Stimulated activated CD4-positive, alpha-beta T cell treated with anti-CD3 and anti-CD28 coated beads, Interleukin-2, amount 100 ng/mL, for 24 hours (primary cell): ENCODE measurements at places on chromosomes 12 and 14.

- DNase-seq, result no peak
These were observed 4.9 kb upstream of the NUDT14 start for GRCh38 chr14:105185973-105186372.

DNA sequence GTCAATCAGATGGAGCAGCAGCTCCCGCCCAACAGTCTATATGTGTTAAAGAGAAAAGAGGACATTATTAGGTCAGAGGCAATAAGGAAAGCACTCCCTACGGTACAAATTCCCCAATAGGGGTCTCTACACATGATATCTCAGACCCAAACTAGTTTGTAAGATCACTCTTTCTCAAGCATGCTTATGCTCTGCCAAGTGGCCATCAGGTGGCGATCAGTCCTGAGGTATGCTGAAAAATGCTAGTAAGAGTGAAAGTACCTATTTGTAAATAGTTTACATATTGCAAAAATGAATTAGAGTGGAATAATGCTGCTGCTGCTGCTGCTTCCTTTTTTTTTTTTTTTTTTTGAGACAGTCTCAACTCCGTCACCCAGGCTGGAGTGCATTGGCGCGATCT is 61.0 kb downstream of the CPM start:
- DNase-seq, result peak; percentile 14

DNA sequence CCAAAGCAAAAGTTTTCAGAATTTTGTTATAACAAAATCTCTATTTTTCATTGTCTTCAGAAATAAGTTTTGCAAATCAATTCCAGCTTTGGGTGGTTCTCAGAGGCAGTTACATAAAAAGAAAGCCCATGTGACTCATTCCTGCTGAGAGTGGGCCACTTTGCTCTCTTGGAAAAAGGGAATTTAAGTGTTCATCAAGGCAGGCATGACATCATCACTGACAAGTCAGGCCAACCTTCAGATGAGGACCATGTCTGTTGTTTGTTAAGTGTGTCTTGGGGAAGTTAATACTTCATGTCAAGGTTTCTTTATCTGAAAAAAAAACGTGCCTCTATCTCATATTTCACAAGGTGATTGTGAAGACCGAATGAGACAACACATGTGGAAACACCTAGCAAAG is 519.8 kb upstream of the TMPO start:
- no peak for DNase-seq

DNA sequence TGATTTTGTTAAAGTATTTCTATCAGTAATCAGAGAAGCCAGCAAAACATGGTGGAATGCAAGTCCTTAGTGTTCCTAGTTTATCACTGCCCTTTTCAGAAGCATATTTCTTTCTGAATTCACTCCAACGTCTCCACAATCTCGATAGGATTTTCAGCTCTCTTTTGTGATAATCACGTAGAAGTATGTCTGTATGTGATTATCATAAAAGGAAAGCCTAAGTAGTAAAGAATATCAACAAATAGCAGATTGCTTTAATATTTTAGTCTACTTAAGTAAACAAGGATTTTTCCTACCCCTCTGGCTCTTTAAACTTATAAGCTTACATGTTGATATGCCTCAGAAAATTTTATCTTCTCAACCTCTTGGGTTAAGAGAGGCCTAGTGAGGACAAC is 147.4 kb upstream of the NUDT4 start:
- DNase-seq, result no peak

DNA sequence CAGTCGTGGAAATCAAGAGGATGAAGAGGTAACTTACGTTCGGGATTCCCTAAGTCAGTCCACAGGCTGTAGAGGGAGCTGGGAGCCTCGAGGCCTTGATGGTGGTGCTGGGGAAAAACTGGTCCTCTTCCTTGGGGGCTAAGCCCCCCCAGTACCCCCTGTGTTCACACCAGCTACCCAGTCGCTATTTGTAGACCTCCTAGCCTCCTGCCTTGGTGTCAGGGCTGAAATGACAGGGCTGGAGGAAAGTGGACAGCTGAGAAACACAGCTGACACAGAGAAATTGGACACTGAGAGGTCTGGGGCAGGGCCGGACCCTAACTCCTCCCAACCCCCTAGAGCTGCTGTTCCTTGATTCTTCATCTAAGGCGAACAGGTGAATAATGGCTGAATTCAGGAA is at the start of gene STAC3:
Gene STAC3 (minus strand): TSS at position 232 of the 400 bp plus-strand sequence. CDS start 1,551 bp downstream, outside the sequence.
- no peak for DNase-seq

GRCh38 chr14:102993523-102993922 is 63.8 kb downstream of the CDC42BPB start:
- no peak for DNase-seq

DNA sequence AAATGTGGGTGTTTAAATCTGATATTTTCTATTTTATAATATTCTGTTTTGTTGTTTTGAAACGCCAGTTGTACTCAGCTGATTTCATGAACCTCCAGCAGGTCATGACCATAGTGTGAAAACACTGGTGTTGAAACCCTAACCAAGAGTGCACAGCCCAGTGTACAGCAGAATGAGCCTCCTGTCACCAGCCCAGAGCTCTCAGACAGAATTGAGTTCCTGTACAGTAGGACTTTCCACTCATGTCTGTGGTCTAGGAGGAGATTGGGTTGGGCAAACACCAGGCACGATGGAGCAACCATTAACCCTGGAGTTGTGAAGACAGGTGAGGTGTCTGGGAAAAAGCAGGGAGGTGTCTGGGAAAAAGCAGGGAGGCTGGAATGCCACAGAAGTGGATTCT is 908.8 kb downstream of the VRK1 start:
- DNase-seq, result no peak

GRCh38 chr14:34700622-34701130 is 13.7 kb downstream of the CFL2 start:
- no peak for DNase-seq

DNA sequence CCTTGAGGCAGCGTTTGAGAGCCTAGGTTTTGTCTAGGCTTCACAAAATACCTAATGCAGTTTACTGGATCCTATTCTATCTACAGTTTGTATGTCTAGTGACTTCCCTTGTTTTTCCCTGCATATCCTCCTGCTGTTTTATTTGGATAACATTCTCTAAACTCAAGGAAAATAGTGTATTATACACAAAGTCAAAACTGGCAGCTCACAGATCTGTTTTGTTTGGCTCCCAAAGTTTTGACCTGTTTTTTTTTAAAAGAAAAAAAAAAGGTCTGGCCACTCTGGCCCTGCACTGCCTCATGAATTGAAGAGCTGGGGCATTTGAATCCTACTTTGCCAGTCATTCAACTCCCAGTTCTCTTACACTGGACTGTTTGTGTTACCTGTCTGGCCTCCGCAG is 155.3 kb downstream of the KICS2 start:
- no peak for DNase-seq

DNA sequence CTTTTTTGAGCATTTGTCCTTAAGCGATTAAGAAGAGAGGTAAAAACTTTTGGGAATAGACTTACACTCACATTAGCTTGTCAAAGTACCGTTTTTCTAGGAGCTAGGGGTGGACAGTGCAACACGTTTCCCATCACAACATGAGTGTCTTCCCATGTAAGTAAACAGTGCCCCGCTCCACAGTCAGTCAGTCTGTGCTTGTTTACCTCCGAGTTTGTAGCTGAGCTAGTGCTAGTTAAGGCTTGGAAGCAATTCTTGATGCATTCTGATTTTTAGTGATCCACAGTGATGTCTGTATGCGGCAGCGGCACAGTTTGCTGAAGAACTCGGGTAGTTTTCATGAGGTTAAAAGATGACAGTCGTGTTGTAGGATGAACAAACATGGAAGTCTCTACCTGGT is 941 bp downstream of the ZDHHC17 start:
- DNase-seq, result no peak
